ENCODE measurements at places on chromosomes 5 and 9. TPM values are rescaled to one million over a fixed set of nuclear protein-coding genes. Genes with fewer than 3 reads are reported as not detected.
A peak's percentile ranks its signal among the peaks of the same experiment; 100 is the strongest.

GRCh38 chr5:912280-913091 lies 19.8 kb downstream of the TRIP13 start:
- DNase-seq: peak; percentile 91

GRCh38 chr5:132072528-132072927 lies 1.1 kb upstream of the CSF2 start:
- no peak for DNase-seq

- DNase-seq: no peak
Measured at GRCh38 chr9:134343637-134344036, 17.4 kb downstream of the RXRA start.

DNA sequence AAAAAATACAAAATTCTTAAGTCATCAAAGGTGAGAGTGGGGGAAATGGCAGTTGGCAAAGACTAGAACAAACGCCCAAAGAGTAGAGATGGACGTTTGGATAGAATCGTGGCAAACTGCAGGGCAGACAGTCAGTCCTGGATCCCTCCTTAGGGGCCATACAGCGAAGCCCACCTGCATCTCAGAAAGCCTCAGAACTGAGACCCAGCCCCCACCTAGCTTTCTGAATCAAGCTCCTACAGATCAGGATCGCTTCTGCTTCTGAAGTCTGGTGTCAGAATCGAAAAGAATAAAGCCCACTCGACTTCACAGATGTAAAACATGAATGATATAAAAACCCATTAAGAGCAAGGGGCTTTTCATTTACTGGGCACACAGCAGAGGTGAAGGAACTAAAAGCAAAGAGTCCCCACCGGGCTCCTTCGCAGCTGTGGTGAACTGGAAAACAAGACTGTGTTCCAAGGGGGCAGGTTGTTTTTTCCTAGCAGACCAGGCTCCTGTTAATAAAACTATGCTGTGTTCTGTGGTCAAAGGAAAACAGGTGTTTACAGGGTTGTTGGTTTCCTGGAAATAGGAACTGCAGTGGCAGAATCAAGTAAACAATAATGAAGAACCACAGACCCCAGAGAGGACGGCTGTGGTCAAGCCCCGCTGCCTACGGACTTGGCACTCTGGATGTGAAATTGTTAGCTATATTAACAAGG lies 91.8 kb downstream of the TLE1 start:
- DNase-seq: no peak

DNA sequence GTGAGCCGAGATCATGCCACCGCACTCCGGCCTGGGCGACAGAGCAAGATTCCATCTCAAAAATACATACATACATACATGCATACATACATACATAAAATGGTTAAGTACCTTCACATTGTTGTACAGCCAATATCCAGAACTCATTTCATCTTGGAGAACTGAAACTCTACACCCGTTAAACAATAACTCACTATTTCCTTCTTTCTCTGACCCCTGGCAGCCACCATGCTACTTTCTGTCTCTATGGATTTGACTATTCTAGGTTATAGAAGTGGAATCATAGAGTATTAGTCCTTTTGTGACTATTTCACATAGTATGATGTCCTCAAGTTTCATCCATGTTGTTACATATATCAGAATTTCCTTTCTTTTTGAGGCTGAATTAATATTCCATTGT lies 9.6 kb upstream of the KIF27 start:
- no peak for DNase-seq

DNA sequence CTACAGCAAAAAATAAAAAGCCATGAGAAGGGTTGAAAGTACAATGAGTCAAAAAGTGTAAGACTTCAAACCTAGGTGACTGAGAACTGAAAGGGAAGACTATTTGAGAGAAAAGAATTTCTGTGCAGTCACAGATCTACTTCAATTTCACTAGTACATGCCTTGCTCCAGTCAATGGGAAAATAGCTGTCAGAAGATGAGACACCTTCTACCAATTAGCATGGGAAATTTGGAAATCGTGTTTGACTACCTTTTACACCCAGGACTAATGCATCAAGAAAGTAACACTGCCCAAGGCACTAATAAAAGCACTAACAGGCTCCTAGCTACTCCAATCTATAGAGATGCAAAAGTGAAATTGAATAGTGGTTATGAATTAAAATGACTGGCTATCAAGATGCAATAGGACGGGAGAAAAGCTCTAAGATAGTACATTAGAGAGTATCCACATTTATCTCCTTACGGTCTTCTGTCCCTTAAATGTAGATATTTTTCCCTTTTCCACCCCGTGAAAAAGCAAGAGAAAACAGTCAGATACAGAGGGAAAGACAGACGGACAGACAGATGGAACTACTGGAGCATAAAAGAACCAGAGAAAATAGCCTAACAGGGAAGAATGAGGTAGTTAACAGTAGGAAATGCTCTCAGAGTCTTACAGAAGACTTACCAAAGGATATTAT lies 15.2 kb downstream of the ERP44 start:
- no peak for DNase-seq

GRCh38 chr9:78590068-78590467 lies 293.1 kb downstream of the PSAT1 start:
- DNase-seq: no peak

LECT2 gene
- not detected for polyA plus RNA-seq

GABRB2 gene
- polyA plus RNA-seq: 3.3 TPM

CEP78 gene
- 14.7 TPM for polyA plus RNA-seq

PCDHB4 gene
- polyA plus RNA-seq: 0.75 TPM

Data from cardiac muscle cell (in vitro differentiated cells and primary cell).